Ascending aorta (tissue), 2 donors: ENCODE measurements at places on chromosomes 13 and 19.
A peak's percentile ranks its signal among the peaks of the same experiment; 100 is the strongest.

GRCh38 chr13:79901336-79901735, 420.4 kb downstream of the NDFIP2 start:
- H3K36me3 ChIP-seq, result no peaks in the 10 kb centered on the region
- no peak overlapping the region for H3K4me3 ChIP-seq
- no peaks in the 10 kb centered on the region for H3K27me3 ChIP-seq
- no peak for DNase-seq
- no peaks in the 10 kb centered on the region for H3K4me1 ChIP-seq

DNA sequence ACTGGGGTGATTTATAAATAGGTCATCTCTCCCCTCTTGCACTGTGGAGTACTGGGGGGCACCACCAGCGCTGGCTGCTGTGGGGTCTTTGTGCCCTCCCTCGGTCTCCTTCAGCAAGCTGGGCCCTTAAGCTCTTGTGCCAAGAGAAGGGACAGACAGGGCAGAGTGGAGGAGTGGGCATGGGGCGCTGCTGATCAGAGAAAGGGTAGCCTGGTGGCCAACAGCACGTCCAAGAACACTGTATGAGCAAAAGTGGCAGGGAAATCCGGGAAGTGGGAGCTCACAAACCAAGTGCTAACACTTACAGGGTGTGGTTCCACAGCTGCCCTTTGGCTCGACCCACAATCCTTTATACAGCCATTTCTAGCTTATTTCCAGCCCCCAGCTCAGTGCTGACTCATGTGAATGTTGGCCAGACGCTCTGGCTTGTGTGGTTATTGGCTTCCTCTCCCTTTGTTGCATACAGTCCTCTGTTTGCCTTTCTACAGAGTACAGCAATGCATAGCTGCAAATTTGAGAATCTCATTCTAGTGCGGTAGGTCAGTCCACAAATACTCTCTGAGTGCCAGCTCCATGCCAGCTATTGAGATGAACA, 298.8 kb downstream of the SHISA2 start:
- H3K27ac ChIP-seq, result peak overlapping the region; percentile 12
- peaks cover 10% of the 10 kb centered on the region for H3K4me1 ChIP-seq
- no peak overlapping the region for H3K4me3 ChIP-seq
- H3K36me3 ChIP-seq, result no peaks in the 10 kb centered on the region
- no peaks in the 10 kb centered on the region for H3K27me3 ChIP-seq

- DNase-seq, result no peak
- H3K4me3 ChIP-seq, result no peak overlapping the region
- no peaks in the 10 kb centered on the region for H3K4me1 ChIP-seq
- no peaks in the 10 kb centered on the region for H3K27me3 ChIP-seq
Measured at GRCh38 chr19:13705928-13706447, 58.3 kb upstream of the MRI1 start.

GRCh38 chr19:48926909-48927308, 6.6 kb upstream of the DHDH start:
- peak; percentile 88 for DNase-seq
- no peaks in the 10 kb centered on the region for H3K27me3 ChIP-seq
- no peak overlapping the region for H3K4me3 ChIP-seq
- H3K27ac ChIP-seq, result peak overlapping the region; percentile 74
- peaks cover 13% of the 10 kb centered on the region for H3K36me3 ChIP-seq

DNA sequence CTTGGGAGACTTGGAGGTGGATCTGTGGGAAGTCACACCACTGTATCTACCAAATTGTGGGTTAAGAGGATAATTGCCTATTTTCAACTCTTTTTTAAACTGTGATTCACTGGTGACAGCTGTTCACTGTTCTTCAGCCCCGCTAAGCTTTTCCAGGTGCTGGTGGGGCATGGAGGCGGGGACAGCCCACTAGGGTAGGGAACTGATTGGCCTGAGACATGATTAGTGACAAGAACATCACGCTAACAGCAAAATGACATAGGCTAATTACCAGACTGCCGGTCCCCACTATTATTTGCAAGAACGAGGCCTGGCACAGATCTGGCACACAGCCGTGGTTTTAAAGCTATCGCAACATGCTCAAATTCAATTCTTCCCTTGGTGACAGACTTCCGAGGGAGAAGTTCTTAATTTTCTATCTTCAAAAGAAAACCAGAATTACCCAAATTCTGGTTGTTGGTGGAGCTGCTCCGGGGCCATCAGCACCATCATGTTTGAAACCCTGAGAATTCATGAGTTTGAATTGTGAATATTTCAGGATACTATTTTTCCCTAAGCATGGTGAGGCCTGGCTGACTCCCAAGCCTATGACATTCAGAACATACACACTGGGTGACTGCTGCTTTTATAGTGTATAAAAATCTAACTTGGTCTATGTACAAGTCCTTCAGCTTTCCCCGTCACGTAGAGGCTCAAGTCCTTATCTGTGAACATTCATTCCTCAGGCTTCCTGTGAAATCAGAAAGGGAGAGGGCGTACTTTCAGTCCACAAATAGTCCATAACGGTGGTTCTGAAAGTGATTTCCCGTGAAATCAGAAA, 17.9 kb downstream of the DOCK9 start:
- H3K27ac ChIP-seq, result no peak overlapping the region
- no peaks in the 10 kb centered on the region for H3K27me3 ChIP-seq

- no peaks in the 10 kb centered on the region for H3K36me3 ChIP-seq
- H3K27me3 ChIP-seq, result peaks cover 34% of the 10 kb centered on the region
- peak overlapping the region; percentile 54 for H3K4me3 ChIP-seq
- no peak overlapping the region for H3K27ac ChIP-seq
Measured at GRCh38 chr19:55173714-55174409, 6.2 kb downstream of the SYT5 start.

- H3K36me3 ChIP-seq, result peaks cover 4% of the 10 kb centered on the region
- no peak for DNase-seq
- peaks cover 1% of the 10 kb centered on the region for H3K4me1 ChIP-seq
- no peak overlapping the region for H3K4me3 ChIP-seq
- no peak overlapping the region for H3K27ac ChIP-seq
Measured at GRCh38 chr19:19532806-19533701, 4.3 kb downstream of the YJEFN3 start.

DNA sequence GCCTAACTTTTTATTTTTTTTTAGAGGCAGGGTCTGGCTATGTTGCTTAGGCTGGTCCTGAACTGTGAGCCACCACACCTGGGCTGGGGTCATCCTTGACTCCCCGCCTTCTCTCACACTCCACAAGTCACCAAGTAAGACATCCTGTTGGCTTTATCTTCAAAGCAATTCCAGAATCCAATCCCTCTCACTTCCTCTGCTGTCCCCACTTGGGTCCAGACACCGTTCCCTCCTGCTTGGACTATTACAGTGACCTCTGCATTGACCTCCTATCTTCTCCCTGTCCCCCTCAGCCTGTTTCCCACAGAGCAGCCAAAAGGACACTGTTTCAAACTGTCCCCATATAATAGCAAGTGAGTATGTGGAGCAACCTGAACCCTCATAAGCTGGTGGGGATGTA, 4.7 kb upstream of the GNG8 start:
- no peak for DNase-seq
- no peaks in the 10 kb centered on the region for H3K36me3 ChIP-seq
- H3K27ac ChIP-seq, result peak overlapping the region; percentile 86
- no peaks in the 10 kb centered on the region for H3K27me3 ChIP-seq
- no peak overlapping the region for H3K4me3 ChIP-seq

DNA sequence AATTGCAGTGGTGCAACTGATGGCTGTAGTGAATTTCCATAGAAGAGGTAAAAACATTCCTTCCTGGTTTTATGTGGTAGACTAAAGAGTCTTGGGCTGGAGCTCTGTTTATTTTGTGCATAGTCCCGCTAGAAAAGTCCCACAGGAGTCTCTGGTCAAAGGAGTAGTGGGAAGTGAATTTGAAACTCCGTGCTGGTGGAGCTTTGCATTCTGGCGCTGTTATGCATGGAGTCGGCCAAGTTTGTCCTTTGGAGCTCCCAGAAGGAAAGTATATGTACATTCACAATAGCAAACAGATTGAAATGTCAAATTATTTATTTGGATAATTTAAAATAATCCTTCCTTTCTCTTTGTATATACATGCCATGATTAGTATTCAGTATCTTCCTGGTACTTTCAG, 296.5 kb downstream of the LMO7 start:
- H3K27me3 ChIP-seq, result no peaks in the 10 kb centered on the region
- H3K27ac ChIP-seq, result no peak overlapping the region
- no peak for DNase-seq
- no peaks in the 10 kb centered on the region for H3K4me1 ChIP-seq
- no peak overlapping the region for H3K4me3 ChIP-seq

DNA sequence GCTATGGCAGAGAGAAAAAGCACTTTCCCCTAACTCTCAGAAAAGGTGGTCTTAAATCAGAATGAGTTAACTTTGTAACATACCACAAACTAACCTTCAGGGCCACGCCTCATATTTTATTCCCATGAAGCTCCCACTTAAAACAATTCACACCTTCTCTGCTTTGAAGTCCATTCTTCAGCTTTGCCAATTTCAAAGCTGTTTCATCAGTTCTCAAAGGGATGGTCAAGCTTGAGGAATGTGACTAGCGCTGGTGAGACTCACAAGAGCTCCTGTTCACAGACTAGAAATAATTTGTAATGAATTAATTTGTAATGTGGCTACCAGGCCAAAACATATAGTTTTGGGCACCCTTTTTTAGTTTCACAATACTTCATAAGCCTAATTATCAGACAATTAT, 68.2 kb downstream of the STK24 start:
- peak; percentile 24 for DNase-seq
- H3K27ac ChIP-seq, result peak overlapping the region; percentile 53
- peaks cover 12% of the 10 kb centered on the region for H3K4me1 ChIP-seq
- H3K4me3 ChIP-seq, result no peak overlapping the region
- no peaks in the 10 kb centered on the region for H3K36me3 ChIP-seq

- H3K4me1 ChIP-seq, result no peaks in the 10 kb centered on the region
- no peaks in the 10 kb centered on the region for H3K36me3 ChIP-seq
- no peaks in the 10 kb centered on the region for H3K27me3 ChIP-seq
- DNase-seq, result no peak
- no peak overlapping the region for H3K4me3 ChIP-seq
Measured at GRCh38 chr19:4224470-4224869, 4.9 kb upstream of the EBI3 start.

DNA sequence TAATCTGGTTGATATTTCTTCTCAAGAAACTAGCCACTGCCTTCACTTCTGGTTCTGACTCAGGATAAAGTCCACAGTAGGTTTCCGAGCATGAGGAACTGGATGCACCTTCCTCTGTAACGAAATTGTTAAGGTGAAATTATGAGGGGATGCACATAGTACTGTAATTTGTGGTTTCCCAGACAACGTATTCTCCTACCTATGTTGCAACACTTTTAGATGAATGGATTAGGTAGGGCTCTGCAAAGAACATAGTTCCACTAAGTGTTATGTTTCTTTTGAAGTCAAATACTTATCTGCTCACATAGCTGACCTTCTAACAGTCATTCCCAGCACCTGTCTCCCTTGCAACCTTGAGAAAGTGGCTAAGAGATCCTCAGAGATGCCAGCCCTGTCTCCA, 5.7 kb upstream of the ZC3H13 start:
- no peaks in the 10 kb centered on the region for H3K27me3 ChIP-seq
- no peak overlapping the region for H3K27ac ChIP-seq
- no peak for DNase-seq
- H3K4me1 ChIP-seq, result no peaks in the 10 kb centered on the region
- no peak overlapping the region for H3K4me3 ChIP-seq

DNA sequence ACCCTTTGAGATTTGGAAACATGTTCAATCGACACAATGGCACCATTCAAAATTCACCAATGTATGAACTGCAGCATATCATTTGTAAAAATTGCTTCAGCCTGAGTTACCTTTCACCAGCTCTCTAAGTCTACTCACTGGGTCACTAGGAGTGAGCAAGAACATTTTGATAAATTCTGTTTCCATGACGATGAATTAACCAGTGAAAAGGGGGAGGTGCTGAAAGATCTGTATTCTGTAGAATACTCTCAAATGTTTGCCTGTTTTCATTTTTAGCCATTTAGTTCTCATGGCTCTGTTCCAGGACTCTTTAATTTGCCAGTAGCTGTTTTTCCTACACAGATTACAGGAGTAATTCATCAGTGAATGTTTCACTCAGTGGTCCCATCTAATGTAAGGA, 883.4 kb downstream of the DIAPH3 start:
- H3K27ac ChIP-seq, result no peak overlapping the region
- no peaks in the 10 kb centered on the region for H3K4me1 ChIP-seq
- H3K27me3 ChIP-seq, result no peaks in the 10 kb centered on the region
- H3K36me3 ChIP-seq, result no peaks in the 10 kb centered on the region
- no peak overlapping the region for H3K4me3 ChIP-seq

GRCh38 chr13:33284031-33284430, 1.5 kb downstream of the STARD13 start:
- peaks cover 25% of the 10 kb centered on the region for H3K4me1 ChIP-seq
- no peaks in the 10 kb centered on the region for H3K36me3 ChIP-seq
- H3K27ac ChIP-seq, result peak overlapping the region; percentile 97
- H3K27me3 ChIP-seq, result no peaks in the 10 kb centered on the region
- peak overlapping the region; percentile 73 for H3K4me3 ChIP-seq

GRCh38 chr13:111598747-111599146, 278.3 kb downstream of the TEX29 start:
- H3K4me1 ChIP-seq, result no peaks in the 10 kb centered on the region
- H3K27ac ChIP-seq, result no peak overlapping the region
- no peak overlapping the region for H3K4me3 ChIP-seq
- no peaks in the 10 kb centered on the region for H3K27me3 ChIP-seq
- no peaks in the 10 kb centered on the region for H3K36me3 ChIP-seq

GRCh38 chr13:32073180-32073864, 41.7 kb downstream of the FRY start:
- no peak for DNase-seq
- H3K27ac ChIP-seq, result no peak overlapping the region

- H3K4me1 ChIP-seq, result peaks cover 9% of the 10 kb centered on the region
- H3K4me3 ChIP-seq, result no peak overlapping the region
Measured at GRCh38 chr19:10474962-10475451, 28.1 kb downstream of the KEAP1 start.

DNA sequence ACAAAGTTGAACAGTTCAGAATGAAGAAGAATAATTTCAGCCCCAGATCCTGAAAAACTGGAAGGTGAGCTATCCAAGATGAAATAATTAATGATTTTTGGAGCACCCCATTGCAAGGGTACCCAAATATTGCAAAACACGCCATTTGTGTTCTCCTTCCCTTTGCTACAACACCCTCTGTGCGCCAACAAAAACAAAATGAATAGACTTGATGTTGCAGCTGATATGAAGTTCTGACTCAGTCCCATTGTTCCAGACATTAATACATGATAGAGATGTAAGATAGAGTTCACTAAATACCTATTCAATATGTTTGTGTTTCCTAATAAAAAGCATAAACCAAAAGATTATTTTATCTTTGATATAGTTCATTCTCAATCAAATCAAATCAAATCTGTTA, 287.5 kb upstream of the SOX21 start:
- H3K4me1 ChIP-seq, result no peaks in the 10 kb centered on the region
- H3K4me3 ChIP-seq, result no peak overlapping the region
- no peaks in the 10 kb centered on the region for H3K36me3 ChIP-seq
- no peak for DNase-seq
